ENCODE measurements at places on chromosomes 2 and 18. TPM values are rescaled to one million over a fixed set of nuclear protein-coding genes. Genes with fewer than 3 reads are reported as not detected.

Gene BOLA3
- 30.2 TPM for total RNA-seq

Gene ANKRD62
- not detected for total RNA-seq

Gene SCYGR4
- total RNA-seq, result not detected

- peak; percentile 93 for DNase-seq
Measured at GRCh38 chr2:61144697-61145268, 17.2 kb upstream of the C2orf74 start.

- no peak for DNase-seq
Measured at GRCh38 chr18:47418746-47419145, 167.3 kb upstream of the SKOR2 start.

DNA sequence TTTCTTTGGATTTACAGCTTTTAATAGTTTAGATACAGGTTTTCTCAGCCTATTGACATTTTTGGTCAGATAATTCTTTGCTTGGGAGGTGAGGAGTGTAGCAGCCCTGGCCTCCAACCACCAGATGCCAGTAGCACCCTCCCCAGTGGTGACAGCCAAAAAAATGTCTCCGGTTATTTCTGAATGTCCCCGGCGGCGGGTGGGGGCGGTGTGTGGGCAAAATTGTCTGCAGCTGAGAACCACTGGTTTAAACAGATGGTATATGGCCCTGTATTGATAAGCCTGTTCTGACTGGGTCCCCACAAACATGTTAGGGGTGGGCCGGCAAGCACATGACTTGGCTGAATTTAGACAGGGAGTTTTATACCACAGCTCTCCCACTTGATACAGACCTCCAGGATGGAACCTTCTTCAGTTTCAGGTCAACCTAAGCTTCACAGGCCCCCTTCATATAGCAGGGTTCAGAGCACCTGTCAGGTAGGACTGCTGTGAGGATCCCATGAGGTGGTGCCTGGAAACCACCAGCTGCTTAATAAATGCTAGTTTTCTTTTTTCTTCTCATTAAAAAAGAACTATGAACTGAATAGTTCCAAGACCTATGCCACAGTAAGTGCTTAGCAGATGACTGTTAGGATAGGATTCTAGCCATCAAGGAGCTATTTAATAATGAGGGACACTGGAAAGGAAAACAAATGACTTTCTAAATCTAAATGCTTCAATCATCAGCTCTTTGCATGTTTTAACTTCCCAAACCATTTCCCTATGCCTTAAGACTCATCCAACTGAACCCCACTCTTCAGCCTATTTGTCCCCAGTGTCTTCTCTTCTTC is 18.1 kb downstream of the LPIN2 start:
- no peak for DNase-seq

GRCh38 chr18:58777471-58777870 is 87.2 kb upstream of the ZNF532 start:
- no peak for DNase-seq

DNA sequence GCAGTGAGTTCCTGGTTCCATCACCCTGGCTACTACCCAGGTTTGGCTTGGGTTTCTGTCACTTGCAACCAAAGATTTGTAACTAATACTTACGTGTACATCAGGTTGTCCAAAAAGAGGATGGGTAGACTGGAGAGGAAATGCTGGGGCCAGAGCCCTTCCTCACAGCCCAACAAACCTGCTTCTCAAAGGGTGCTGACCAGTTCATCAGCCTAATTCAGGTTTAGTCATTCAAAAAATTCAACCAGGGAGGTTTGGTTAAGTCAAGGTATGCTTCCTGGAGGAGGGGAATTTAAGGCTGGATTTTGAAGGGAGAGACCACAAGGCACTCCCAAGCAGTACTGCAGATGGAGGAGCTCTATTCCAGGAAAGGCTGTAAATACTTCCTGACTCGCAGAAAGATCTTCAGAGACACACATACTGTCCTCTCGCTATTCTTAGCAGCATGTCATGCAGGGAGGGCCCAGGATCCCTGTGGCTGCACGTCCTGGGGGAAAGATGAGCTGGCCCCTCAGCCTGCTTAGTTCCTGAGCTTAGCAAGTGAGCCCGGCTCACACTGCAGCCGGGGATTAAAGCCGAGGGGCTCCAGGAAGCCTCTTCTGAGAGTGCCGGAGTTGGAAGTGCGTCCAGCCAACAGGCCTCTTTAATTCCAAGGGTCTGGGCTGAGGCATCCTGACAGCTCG is 40.0 kb upstream of the BIN1 start:
- no peak for DNase-seq

DNA sequence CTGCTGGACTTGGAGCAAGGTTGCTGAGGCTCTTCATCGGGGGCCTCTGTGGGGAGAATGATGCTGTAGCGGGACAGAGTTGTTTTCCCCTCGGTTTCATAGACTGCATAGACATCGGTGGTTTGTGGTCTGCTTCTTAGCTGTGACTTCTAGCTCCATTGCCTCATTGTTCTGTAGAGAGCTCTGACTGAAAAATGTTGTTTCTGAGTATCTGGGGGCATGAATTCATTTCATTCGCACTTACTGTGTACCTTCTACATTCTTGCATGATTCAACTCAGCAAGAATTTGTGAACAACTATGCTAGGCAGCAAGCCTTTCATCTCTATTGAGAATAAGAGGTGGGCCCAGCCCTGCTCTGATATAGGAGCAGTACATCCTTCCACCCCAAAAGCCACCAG is 406.8 kb downstream of the NBAS start:
- DNase-seq, result no peak
